ENCODE measurements at places on chromosomes 13 and 19.
A peak's percentile ranks its signal among the peaks of the same experiment; 100 is the strongest.

DNA sequence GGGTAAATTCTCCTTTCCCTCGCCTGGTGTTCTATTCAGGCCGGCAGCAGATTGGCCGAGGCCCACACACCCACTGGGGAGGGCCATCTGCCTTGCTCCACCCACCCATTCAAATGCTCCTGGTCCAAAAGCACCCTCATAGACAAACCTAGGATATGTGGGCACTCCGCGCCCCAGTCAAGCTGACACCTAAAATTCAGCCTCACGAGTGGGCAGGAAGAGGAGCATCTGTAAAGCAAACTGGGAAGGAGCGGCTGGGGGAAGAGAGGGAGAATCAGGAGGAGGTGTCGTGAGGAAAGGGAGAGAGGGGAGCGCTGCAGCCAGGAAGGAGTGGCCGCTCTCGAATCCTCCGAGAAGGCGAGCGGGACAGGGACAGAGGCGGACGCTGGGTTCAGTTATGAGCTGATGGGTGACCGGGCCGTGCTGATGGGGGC lies 136.9 kb downstream of the USP12 start:
- no peak for DNase-seq

GRCh38 chr19:40739030-40739839 lies 11.0 kb downstream of the ACTMAP start:
- no peak for DNase-seq

DNA sequence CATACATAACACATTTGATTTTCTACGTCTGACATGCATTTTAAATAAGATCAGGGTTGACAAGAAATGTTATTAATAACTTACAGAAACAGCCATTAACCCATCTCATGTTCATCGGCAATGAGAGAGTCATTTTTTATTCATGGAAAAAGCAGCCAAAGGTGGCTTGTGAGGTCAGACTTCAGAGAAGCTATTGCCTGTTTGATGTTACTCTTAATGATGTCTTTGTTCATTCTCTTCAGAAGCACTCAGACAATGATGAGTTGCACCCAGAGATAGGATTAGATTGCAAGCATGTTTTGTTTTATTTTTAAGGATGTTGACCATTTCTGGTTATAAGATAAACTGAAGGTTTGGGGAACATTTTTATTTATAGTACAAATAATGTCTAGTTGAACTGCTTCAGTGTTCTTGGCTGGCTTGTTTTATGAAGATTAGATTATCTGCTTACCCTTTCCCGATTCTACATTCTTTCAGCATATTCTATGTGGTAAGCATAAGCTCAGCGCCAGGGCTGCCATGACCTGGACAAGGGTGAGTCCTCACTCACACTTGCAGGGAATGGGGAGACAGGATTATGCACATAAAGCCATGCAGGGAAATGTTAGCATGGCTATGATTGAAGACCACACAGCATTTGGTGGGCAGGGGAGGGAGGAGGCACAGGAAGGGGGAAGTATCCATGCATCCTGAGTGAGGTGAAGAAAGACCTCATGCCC lies 288.1 kb downstream of the MTUS2 start:
- peak; percentile 82 for DNase-seq

GRCh38 chr19:50488389-50489194 lies 11.9 kb upstream of the GARIN5A start:
- DNase-seq, result no peak

GRCh38 chr19:54485851-54486250 lies 12.8 kb upstream of the CDC42EP5 start:
- DNase-seq, result no peak

DNA sequence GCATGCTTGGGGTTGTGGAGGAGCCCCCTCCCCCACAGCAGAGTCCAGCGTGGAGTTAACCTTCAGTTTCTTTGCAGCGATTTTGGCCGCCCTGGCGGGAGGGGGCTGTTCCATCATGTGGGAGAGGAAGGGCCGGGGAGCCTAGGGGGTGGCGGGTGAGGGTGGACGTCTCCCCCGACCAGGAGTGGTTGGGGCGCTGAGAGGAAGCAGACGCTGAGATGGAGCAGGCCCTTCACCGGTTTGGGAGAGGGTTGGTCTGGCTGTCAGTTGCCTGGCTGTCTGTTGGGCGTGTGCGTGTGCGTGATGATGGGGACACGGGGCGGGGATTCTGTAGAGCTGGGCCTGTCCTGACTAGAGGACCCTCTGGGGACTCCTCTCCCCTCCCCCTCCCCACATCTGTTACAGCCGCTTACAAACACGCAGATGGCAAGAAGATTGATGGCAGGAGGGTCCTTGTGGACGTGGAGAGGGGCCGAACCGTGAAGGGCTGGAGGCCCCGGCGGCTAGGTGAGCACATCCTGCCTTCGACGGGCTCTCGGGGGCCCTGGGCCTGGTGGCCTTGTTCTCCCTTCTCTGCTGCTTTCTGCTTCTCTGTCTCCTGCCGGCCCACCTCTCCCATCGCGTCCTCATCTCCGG lies 9.8 kb upstream of the LIN7B start:
- DNase-seq, result no peak

DNA sequence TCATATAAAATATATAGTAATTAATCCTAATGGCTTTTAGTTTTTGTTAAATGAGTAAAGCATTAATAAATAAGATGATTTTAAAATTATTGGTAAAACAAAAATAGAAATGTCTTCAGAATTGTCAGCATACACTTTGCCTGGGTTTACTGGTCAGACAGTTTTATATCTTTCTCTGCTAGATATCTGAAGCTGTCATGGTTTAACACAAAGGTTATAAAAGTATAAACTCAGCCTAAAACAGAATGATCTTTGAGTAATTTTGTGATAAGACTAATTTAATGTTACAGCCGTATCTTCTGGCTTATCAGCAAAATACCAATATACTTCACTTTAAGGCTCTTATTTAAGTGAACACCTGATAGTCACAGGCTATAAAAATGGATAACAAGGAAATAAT lies 17.8 kb upstream of the NAA16 start:
- no peak for DNase-seq

DNA sequence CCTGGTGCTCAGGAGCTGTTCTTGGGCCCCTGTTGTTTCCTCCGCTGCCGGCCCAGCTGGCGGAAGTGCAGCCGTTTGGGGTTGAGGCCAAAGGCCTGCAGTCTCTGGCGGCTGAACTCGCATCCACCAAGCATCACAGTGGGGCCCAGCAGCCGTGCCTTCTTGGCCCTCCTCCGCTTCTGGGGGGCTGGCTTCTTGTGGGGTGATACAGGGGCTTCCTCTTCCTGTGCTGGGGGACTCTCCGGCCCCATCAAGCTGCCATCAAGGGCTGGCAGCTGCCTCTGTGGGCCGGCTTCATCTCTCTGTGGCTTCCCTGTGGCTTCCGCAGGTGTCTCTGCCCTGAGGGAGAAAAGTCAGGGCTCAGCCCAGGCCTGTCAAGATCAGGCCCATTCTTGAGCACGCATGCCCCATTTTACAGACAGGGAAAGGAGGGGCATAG lies 10.3 kb downstream of the ATG4D start:
- DNase-seq, result no peak

DNA sequence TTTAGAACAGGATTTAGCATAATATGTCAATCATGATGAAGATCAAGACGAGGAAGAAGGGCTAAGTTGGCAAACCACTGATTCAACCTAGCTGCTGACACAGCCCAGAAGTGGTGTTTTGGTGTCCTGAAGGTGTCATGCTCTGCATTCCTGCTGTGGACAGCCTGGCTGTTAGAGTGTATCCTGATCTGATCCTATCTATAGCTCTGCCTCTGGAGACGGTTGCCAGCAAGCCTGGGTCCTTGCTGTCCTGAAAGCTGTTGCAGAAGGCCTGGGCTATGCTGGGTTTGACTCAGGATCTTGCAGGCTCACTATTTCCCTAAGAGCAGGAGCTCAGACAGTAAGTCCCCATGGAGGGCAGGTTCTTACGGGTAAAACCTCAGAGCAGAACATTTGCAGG lies 416.4 kb downstream of the TSHZ3 start:
- no peak for DNase-seq

DNA sequence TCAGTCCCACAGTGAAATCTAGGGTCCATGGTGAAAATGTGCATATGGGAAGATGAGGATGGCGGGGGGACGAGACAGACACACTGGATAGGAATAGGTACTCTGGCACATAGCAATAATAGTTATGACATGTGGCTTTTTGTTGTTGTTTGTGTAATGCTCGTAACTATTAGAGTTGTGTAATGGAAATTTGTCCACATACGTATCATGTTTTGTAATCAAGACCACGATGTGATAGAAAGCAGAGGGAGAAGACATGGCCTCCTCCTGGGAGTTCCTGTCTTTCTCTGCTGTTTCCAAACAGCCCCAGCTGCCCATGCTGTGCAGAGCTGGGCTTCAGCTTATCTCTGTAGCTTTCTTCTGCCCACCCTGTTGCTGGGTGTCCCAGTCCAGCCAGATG lies 185.3 kb upstream of the TMTC4 start:
- peak; percentile 39 for DNase-seq

GRCh38 chr19:17950310-17951156 lies 16.4 kb upstream of the KCNN1 start:
- no peak for DNase-seq

GRCh38 chr13:96772426-96772825 lies 221.8 kb downstream of the OXGR1 start:
- peak; percentile 33 for DNase-seq

GRCh38 chr13:50286324-50286723 lies 271.1 kb downstream of the KCNRG start:
- no peak for DNase-seq

DNA sequence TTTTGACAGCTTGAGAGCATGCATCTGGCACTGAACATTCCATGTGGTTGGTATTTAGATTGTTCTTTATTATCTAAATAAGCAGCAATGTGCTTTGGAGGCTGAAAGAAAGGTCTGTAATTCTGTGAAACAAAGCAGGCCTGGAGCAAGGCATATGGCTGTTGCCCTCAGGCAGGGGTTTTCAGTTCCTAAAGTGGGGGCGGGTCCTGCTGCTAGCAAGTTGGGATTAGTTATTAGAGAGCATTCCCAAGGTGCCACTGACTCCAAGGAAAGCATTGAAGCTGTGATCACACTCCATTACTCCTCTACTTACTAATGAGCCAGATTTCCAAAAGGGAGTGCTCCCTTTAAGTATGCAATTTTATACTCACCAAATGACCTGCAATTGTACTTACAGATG lies 432.2 kb downstream of the OLFM4 start:
- no peak for DNase-seq

DNA sequence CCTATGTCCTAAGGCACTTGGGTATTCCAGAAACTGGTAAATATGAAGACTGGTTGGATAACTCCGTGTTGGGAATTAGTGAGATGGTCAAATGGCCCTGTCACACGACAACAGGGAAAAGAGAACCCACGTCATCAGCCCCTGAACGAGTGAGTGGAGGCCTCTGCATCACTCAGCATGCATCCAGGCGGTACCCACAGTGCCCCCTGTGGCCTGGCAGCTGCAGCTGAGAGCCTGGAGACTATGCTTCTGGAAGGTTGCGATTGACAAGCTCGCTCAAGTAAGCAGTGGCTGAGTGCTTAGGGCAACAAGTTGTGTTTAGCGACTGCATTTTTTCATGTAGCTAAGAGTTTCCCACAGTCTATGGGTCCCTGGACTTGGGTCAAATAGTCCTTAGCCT lies 55.9 kb downstream of the COL4A2 start:
- no peak for DNase-seq

DNA sequence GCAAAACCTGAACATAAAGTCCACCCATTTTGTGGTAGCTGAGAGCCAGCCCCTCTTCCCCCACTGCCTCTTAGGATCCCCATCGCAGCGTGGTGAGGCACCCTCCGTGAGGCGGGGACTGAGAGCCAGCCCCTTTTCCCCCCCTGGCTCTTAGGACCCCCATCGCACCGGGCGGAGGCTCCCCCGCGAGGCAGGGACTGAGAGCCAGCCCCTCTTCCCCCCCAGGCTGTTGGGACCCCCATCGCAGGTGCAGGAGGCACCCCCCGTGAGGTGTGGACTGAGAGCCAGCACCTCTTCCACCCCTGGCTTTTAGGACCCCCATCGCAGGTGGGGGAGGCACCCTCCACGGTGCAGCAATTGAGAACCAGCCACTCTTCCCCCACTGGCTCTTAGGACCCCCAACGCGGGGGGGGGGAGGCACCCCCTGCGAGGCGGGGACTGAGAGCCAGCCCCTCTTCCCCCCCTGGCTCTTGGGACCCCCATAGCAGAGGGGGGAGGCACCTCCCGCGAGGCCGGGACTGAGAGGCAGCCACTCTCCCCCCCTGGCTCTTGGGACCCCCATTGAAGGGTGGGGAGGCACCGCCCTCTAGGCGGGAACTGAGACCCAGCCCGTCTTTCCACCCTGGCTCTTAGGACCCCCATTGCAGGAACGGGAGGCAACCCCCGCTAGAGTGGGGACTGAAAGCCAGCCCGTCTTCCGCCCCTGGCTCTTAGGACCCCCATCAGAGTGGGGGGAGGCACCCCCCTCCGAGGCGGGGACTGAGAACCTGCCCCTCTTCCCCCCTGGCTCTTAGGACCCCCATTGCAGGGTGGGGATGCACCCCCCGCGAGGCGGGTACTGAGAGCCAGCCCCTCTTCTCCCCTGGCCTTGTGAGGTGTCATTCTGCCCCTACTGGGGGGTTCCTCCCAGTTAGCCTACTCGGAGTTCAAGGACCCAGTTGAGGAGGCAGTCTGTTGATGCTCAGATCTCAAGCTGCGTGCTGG lies 366.4 kb upstream of the SPRY2 start:
- DNase-seq, result no peak

DNA sequence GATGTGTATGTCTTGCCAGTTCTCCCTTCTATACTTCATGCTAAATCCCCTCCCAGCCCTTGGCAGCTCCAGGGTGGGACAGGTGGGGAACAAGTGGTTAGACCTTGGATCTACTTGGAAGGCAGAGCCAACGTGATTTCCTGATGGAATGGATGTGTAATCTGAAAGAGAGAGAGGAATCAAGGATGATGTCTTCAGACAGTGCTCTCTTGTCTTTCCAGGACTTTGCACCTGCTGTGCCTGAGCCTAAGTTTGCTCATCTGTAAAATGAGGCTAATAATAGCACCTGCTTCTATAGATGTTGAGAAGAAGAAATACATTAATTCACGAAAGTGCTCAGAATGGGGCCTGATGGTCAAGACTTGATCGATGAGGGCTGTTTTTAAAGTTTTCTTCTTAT lies 7.0 kb upstream of the EGLN2 start:
- DNase-seq, result no peak

DNA sequence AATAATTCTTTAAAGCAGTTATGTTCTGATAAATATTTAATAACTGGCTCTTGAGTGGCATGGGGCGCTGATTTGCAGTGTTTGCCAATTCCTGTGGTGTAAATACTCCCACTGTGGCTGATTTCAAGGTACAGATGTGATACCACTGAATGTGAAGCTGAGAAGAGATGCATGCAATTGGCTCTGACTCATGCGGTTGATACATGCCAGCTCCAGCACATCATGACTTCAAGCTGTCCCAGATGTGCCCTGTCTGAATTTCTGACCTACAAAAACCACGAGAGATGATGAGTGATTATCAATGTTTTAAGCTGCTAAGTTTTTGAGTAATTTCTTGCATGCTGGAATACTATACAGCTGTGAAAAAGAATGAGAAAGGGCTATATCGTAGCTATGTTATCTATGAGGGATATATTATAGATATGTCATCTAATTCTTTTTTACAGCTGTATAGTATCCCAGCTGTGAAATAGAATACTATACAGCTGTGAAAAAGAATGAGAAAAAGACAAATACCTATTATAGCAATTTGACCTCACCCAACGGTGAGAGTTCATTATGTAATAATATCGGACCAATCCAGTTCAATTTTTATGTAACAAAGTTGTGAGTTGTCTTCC lies 7.6 kb upstream of the ACSBG2 start:
- peak; percentile 27 for DNase-seq

GRCh38 chr19:46848389-46848788 lies 2.3 kb downstream of the AP2S1 start:
- no peak for DNase-seq

- DNase-seq, result no peak
Measured at GRCh38 chr13:77892491-77892890, 26.1 kb downstream of the EDNRB start.

GRCh38 chr13:101845245-101846020 lies 393.0 kb downstream of the ITGBL1 start:
- DNase-seq, result peak; percentile 15
